ENCODE measurements at places on chromosomes 5 and 9.

DNA sequence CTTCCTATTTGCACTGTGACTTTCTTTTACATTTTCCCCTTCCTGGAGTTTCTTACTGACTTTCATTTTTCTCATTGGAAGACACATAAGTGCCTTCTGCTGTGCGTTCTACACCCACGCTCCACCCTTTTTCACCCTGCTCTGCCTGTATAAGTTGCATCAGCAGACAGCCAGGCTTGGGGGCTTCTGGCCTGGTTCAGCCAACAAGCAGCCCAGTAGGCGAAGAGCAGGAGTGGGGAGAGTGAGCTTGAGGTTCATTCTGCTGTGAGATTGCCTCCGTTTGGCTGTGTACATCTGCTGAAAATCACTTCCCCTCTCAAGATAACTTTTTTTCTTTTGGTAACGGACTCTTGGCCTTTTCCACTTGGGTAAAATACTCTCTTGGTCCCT is 38.4 kb downstream of the RASGRF2 start:
- DNase-seq, result no peak

- DNase-seq, result no peak
These were observed 267.2 kb upstream of the ACO1 start for GRCh38 chr9:32117291-32117690.

DNA sequence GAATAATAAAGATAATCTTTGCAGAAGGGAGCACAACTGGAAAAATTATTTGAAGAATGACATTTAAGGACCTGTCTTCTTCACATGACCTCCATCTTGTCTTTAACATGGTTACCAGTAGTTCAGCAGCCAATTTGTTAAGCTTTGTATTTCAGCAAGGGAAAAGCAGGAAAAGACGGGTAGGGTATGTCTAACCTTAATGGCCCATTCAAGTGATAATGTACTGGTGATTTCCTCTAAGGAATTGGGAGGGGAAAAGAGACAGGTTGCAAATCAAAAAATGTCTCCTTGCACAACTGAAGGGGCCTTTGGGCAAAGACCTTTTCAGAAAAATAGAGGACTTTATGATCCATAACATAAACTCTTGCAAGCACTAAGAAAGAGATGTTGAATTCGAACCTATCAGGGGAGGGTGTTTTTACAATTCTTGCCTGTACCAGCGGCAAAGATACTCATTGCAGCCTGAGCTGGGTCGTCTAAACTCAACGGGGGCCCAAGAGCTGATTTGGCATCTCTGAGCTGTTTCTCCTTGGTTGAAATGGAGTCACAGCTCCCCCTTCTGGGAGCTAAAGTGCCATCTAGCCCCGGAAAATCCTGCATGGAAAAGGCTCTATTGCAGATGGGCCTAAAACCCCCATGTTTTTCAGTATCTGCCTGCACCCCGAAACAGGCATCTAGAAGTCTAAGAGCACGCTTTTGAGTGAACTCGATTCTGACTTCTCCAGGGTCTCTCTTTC is 3.8 kb downstream of the BRINP1 start:
- DNase-seq, result no peak

- peak; percentile 75 for DNase-seq
These were observed 11.4 kb upstream of the GRIN1 start for GRCh38 chr9:137127301-137128157.

DNA sequence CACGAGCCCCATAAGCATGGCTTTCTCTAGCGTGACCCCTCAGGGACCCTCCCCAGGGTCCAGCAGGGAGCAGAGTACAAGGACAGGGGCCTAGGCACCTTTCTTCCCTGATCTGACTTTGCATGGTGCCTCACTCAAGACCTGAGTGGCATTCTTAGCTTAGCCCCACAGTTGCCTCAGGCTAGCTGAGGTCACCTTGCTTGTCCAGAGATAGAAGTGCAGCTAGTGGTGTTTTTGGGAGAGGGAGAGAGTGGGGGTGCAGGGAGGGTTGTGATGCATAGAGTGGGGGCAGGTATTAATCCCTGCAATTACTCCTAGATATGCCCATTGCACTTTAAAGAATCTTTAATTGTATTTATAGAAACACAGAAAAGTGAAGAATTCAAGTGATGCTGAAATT is 8.4 kb upstream of the TRIO start:
- DNase-seq, result no peak

- DNase-seq, result no peak
These were observed 78.3 kb upstream of the HSPA9 start for GRCh38 chr5:138653502-138653901.

DNA sequence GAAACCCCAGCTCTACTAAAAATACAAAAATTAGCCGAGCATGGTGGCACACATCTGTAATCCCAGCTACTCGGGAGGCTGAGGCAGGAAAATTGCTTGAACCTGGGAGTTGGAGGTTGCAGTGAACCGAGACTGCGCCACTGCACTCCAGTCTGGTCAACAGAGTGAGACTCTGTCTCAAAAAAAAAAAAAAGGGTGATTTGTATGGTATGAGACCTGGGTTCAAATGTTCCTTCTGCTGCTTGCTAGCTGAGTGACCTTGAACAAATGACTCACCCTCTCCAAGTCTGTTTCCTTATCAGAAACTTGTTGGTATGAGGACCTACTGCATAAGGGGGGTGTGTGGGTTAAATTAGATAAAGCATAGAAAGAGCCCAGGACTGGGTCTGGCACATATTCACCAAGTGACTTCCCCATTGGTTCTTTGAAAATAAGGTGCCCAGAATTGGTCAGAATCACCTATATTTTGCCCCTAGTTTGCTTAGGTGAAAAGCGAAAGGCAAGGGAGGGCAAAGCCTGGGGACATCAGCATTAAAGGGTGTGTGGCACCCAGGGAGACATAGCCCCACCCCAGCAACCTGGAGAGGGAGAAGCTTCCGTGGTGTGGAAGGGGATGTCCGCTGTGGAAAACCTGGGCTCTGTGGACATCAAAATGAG is 9.9 kb downstream of the SLC25A25 start:
- no peak for DNase-seq

DNA sequence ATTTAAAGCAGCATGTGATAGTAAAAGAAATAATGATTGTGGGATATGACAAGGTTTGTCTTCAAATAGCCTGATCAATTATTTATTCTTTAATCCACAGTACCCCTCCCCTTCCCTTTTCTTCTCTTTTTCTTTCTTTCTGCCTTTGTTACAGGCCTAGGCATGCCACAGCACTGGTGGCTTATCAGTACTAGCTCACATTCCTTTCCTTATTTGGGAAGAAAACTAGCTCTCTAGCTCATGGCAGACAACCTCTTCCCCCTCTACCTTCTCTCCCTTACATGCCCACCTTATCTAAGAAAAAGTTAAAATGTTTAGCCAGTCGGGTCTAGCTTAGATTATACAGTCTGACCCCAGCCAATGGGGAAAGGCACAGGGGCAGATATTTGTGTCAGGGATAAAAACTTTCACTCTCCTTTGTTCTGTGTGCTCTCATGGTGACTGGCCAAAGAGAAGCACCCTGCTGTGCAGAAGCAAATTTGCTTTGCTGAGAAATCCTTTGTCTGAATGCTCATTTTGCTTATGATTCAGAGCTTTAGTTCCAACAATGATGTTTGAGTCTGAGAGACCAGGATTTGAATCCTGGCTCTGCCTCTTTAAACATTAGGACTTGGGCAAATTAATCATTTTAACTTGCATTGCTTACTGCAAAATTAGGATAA is 75.8 kb upstream of the CDH12 start:
- no peak for DNase-seq

DNA sequence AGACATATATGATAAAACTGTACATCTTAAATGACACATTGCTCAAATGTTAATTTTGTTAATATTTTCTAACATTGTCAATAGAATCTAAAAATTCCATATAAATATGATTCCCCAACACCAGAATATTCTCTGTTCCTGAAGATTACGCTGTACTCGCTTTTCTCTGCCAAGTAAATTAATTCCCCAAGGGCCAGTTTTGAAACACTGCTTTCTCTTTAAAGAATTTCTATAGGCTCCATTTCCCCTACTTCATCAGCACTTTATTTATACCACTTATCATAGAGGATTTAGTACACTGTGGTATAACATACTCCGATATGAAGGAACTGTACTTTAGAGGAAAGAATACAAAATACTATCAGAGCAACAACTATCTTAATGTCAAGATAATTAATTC is 101.4 kb upstream of the ACOT12 start:
- no peak for DNase-seq

DNA sequence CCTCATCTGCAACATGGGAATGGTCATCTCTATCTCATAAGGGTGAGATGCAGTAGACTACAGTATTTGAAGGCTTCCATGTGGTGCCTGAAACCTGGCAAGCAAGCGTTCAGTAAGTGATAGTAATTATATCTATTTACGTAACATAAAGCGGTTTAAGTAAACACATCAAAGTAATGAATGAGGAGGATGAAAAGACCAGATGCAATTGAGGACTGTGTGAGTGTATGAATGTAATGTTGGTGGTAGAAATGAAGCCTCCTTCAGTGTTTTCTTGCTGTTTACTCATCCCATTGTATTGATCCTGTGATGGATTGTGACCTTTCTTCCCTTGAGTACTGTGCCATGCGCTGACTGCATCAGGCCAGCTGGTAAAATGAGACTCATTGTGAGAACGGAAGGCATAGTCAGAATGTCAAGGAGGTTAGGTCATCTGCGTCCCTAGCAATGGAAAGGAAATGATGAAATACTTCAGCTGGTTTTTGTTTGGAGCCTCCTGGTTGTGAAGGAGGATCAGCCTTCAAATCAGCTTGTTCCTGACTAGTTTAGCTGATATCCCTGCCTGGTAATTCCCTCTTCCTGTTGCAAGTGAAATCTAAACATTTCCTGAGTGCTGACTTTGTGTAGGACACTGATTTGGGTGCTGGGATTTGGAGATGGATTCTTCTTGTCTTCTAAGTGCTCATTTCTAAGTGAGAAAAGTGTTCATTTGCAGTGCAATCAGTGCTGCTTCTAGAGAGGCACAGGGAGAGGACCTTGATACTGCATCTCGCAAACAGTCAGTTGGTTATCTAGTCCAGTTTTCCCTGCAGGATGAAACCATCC is 35.6 kb downstream of the TNFSF8 start:
- DNase-seq, result no peak

GRCh38 chr5:39080597-39081204 is 6.5 kb upstream of the RICTOR start:
- DNase-seq, result peak; percentile 68
